ENCODE measurements at places on chromosomes 6 and 20. TPM values are rescaled to one million over a fixed set of nuclear protein-coding genes. Genes with fewer than 3 reads are reported as not detected.
A peak's percentile ranks its signal among the peaks of the same experiment; 100 is the strongest.

The HLA-DOB gene
- total RNA-seq, result 0.22 TPM

DNA sequence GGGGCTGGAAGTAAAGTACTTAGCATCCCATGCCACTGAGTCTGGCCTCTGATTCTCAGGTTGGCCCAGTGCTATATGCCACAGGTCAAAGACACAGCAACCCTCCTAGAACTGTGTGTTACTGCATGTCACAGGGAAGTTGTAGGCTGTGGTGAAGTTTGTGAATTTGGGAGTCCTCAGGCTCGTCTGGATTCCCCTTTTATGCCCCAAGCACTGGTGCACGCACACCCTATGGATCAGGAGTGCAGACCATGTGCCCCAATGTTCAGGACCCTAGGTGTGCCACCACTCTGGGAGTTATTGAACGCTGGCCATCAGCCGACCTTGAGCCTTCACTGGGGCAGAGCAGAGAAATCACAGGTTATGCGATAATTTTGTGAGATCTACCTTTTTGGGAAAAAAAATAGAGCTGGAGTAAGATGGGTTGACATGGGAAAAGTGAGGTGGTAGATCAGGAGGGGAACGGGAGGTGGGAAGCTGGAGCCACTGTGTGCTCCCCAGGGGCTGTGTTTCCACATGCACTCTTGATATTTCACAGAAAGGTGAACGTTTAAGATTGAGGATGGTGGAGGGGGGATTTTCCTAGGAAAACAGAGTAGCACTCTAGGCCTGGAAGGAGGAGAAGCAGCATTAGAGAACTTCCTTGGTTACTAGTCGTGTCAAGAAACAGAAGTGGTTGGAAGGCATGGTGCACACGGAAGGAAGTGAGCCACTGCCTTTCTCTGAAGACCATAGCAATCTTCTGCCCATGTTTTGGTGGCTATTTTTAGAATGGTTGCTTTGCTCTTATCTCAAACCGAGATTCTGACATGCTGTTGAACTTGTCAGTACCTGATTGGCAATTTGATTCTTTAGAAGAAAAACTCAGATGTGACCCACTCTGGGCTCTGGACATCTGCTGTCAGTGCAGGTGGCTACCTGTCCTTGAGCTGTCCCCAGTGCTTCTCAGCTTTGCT lies 44.1 kb downstream of the DUSP22 start:
- DNase-seq, result no peak

The C6orf58 gene
- total RNA-seq, result not detected

GRCh38 chr20:22159276-22159675 lies 425.1 kb downstream of the FOXA2 start:
- no peak for DNase-seq

The TCP11 gene
- not detected for total RNA-seq

DNA sequence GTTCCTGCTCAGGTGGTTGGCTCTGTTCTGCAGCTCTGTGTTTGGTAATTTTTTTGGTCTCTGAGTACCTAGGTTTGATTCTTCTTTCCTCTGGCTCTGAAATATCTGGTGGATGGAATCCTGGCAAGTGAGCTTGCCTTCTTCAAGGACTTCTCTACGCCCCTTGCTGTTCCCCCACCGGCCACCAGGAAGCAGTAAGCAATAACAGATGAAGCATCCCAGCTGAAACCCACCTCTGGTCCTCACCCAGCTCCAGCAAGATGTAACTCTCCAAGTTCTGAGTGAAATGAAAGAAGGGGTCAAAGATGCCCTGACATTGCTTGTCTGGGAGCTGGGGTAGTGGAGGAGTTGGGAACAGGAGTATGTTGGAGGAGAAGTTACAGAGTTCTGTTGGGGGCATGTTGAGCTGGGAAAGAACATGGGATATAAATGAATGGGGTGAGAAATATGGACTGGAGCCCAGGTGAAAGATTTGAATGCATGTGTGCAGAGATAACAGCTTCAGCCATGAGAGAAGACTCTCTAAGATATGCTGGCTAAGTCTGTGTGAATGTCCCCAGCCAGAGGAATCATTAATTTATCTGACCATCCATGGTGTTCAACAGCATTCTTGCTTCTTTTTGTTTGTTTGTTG lies 51.3 kb upstream of the GLP1R start:
- DNase-seq, result peak; percentile 65

The MEI4 gene
- total RNA-seq, result 2.8 TPM

- no peak for DNase-seq
Observed at GRCh38 chr6:75101896-75102295, 104.0 kb downstream of the COL12A1 start.

- DNase-seq, result no peak
Observed at GRCh38 chr6:9999796-10000195, 415.1 kb downstream of the TFAP2A start.

DNA sequence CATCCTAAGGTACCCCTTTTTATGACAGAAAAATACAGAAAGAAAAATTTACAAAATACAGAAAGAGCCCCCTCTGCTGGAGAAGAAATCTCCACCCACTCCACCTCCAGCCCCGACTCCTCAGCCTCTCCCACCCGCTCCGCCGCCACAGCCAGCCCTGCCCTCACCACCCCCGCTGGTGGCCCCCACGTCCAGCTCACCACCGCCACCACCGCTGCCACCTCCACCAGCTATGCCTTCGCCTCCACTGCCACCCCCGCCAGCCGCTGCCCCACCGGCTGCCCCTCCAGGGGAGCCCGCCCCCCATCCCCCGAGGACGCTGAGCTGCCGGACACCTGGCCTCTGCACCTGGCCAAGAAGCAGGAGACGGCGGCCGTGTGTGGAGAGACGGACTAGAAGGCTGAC lies 17.7 kb downstream of the WFDC2 start:
- no peak for DNase-seq

DNA sequence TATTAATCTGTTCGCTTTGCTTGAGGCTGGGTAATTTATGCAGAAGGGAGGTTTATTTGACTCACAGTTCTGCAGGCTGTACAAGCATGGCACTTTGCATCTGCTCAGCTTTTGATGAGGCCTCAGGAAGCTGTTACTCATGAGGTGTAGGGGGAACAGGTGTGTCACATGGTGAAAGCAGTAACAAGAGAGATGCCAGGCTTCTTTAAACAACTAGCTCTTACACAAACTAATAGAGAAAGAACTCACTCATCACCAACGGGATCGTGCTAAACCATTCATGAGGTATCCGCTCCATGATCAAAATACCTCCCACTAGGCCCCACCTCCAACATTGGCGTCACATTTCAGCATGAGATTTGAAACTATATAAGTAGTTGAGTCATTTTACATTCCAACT lies 34.4 kb upstream of the GCLC start:
- DNase-seq, result no peak

The FKBP5 gene
- total RNA-seq, result 110 TPM

The PNLDC1 gene
- total RNA-seq, result not detected

DNA sequence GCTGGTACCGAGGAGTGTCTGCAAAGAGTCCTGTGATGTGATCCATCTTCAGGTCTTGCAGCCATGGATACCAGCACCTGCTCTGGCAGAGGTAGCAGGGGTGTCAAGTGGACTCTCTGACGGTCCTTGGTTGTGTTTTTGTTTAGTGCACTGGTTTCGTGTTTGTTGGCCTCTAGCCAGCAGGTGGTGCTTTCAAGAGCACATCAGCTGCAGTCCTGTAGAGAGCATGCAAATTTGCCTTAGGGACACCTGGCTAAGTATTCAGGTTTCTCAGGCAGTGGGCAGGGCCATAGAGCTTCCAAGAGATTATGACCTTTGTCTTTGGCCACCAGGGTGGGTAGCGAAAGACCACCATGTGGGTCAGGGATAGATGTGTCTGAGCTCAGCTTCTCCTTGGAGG lies 14.5 kb upstream of the RGS17 start:
- no peak for DNase-seq

The NKX2-2 gene
- not detected for total RNA-seq

The TMEM200A gene
- 0.45 TPM for total RNA-seq

DNA sequence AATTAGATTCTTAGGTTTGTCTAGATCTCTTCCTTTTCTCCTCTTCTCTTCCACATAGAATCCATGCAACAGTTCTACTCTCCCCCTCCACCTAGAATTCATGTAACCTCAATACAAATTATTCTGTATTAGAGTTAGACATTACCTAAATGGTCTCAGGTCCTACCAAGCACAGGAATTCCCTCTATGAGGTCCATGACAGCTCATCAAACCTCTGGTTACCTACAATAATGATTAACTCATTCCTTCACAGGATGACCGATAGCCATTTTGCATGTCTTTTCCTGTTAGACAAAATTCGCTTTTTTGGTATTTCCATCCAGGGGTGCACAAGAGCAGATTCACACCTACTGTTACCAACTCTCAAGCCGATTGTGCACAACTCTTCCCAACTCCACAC lies 27.4 kb upstream of the BMP2 start:
- no peak for DNase-seq

GRCh38 chr20:38804221-38804620 lies 1.3 kb upstream of the PPP1R16B start:
- DNase-seq, result no peak

DNA sequence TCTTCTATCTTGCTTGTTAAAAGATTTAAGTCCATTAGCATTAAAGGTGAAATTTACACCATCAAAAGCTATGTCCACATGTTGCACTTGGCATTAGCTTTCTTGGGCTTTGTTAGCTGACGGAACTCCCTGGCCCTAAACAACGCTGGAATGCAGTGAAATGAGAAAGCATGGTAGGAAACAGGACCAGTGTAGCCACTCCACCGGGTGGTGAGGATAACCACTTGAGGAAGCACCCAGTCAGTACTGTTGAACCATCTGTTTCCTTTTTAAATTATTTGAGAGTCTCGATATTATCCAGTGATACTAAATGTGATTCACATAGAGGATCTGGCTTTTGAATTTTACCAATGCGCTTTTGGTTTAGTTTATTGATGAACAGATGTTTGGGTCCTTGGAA lies 374.9 kb upstream of the NOX3 start:
- no peak for DNase-seq

- no peak for DNase-seq
Observed at GRCh38 chr20:50533061-50533460, 22.9 kb downstream of the PTPN1 start.

DNA sequence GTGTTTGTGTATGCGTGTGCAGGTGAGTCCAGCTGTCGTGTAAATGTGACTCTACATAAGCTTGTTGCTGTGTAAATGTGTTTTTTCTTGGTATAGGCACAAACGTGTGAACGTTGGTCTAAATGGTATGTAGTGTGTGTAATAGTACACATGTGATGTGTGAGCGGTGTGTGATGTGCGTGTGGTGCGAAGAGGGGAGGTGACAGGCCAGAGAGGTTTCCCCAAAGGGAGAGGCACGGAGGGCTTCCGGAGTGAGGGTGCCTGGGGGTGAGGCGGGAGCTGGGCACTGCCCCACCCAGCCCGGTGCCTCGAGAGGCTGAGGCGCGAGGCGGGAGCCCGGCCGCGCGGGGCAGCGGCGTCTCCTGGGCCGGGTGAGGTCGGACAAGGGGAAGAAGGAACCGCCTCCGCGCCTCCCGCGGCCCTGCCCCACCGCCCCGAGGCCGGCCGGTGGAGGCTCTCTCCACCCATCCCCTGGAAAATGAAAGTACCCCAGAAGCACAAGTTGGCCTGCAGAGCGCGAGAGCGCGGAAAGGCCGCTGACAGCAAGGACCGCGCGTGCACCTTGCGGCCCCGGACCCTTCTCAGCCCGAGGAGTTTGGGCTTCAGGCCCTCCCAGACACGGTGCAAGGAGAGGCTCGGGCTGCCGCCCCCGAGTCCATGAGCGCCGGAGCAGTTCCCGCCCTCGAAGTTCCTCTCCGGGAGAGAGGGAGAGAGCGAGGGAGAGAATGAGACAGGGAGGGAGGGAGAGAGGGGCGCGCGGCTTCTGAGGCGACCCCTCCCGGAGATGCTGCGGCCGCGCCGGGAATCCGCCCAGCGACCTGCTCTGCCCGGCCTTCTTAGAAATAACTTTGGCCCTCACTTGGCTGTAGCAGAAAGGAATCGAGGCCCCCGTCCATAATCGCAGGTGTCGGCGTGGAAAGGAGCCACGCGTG lies 43.2 kb upstream of the OSTM1 start:
- peak; percentile 25 for DNase-seq

The BCKDHB gene
- 12.3 TPM for total RNA-seq

The SAMD5 gene
- 1.4 TPM for total RNA-seq

- DNase-seq, result no peak
Observed at GRCh38 chr6:157773248-157773773, 49.7 kb upstream of the SNX9 start.

Measured in right cardiac atrium (tissue), 5 donors.